ENCODE measurements at places on chromosomes 5 and 9.

DNA sequence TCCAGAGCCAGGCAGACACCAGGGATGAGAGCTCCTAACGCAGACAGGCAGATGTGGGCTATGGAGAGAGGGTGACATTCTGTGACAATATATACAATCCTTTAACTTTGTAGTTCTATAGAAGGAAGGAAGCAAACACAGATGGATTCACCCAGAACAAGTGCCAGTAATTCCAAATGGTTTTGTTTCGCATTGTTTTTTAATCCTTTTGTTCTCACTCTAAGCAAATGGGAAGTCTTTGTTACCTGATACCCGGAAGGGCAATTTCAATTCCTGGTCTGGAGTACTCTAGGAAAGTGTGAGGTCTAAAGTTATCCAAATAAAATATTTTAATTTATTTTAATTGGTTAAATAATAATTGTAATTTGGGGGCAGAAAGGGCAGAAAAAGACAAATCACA is 2.5 kb downstream of the FRMD3 start:
- no peak for DNase-seq

- peak; percentile 67 for DNase-seq
Observed at GRCh38 chr5:111070272-111071134, 1.0 kb upstream of the TSLP start.

DNA sequence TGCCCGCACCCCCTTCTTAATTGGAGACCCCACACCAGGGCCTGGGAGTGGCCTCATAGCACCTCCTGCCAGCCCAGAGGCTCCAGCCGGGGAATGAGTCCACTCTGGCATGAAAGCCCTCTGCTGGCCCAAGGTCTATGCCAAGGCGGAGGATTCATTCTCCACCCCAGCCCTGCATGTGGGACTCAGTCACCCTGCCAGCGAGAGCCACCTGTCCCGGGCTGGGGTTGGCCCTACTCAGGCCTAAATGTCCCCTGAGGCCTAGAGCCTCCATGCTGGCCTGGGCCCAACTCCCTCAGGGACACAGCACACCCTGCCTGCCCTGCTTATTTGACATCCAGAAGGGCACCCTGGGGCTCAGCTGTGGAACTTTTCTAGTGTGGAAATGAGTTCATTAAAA is 1.0 kb upstream of the RAPGEF1 start:
- DNase-seq: no peak

- DNase-seq: no peak
Observed at GRCh38 chr5:93831449-93831848, 90.0 kb upstream of the POU5F2 start.

- DNase-seq: no peak
Observed at GRCh38 chr9:124199474-124199873, 58.3 kb upstream of the NEK6 start.

- peak; percentile 72 for DNase-seq
Observed at GRCh38 chr9:21684831-21685362, 117.5 kb upstream of the MTAP start.

- DNase-seq: no peak
Observed at GRCh38 chr5:5014586-5015235, 125.4 kb upstream of the ADAMTS16 start.

- no peak for DNase-seq
Observed at GRCh38 chr9:134967547-134967930, 49.8 kb upstream of the FCN1 start.
